Germinal center (tissue), 1 donor: ENCODE measurements at places on chromosomes 2 and 18.

DNA sequence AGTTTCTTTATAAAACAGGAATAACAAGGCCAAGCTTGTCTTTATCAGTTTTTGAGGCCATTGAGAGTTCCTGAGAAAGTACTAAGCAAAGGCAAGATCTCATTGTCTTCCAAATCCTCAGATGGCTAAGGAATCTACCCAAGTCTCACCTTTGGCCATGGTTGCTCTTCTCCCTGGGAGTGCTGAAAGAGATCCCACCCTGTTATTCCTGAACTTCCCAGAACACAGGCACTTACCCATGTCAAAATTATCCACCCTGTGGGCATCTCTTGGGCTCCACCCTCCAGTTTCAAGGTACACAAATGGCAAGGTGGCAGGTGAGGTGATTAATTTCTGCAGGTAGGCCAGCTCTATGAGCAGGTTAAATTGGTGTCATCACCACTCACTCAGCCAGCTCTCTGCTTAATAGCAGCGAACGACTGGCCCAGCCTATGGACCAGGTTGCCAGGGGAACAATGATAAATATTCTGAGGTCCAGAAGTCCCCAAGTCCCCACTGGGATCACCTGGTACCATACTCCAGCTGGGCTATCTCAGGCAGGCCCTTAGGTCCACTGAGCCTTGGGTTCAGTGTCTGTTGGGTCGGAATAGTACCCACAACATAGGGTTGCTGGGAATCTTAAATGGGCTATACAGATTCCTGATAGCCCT, 2.3 kb upstream of the SPRED2 start:
- no peak for DNase-seq

GRCh38 chr2:179521944-179522343, 257.3 kb upstream of the SESTD1 start:
- DNase-seq: no peak

- DNase-seq: no peak
These were observed 12.0 kb downstream of the OBSL1 start for GRCh38 chr2:219559156-219559915.

DNA sequence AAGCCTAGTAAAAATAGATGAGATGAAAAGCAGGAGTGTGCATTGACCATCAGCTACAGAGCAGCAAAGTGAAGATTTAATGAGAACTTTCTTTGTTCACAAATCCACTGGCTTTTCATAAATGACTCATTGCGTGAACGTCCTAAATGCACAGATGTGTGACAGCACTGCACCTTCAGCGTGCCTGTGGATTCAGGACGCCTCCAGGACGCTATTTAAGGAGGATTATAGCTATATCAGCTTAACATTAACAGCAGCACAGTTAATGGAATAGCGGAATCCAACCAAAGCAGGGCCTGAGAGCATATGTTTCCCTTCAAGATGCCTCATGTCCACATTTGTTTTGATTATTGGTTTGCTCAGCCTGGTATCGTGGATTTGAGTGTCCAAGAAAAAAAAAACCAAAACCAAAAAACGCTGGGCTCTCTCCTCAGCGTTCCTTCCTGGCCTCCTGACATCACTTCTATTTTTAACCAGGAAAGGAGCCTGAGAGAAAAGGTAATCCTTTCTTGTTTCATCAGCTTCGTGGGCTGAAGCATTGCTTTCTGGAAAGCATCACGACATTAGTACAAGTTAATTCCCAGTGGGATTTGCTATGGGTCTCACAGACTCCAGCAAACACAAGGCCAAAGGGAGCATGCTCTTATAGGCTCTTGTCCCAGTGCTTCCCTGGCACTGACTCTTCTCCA, 447.0 kb upstream of the SMIM21 start:
- DNase-seq: no peak

GRCh38 chr2:1813371-1813770, 69.1 kb upstream of the PXDN start:
- DNase-seq: no peak
